ENCODE measurements at places on chromosomes 12 and 14. TPM values are rescaled to one million over a fixed set of nuclear protein-coding genes. Genes with fewer than 3 reads are reported as not detected.

Gene SLC4A8
- total RNA-seq = 2.6 TPM

Gene MYF6
- total RNA-seq = not detected

Gene LBHD2
- total RNA-seq = 0.60 TPM

Gene ADAM21
- 0.40 TPM for total RNA-seq

Gene IGF1
- total RNA-seq = 12.0 TPM

Gene C12orf56
- 0.52 TPM for total RNA-seq

Gene CCDC184
- total RNA-seq = 5.2 TPM

Gene REM2
- total RNA-seq = 1.4 TPM

Gene EFS
- total RNA-seq = 10.8 TPM

Gene CYP46A1
- total RNA-seq = 1.8 TPM

Gene DIO2
- total RNA-seq = 1.8 TPM

Gene AMN
- 204 TPM for total RNA-seq

Gene LRFN5
- total RNA-seq = 2.8 TPM

Gene UNG
- 30.8 TPM for total RNA-seq

Gene SYT1
- total RNA-seq = 6.5 TPM

Gene DENND5B
- 13.7 TPM for total RNA-seq

Gene TAS2R43
- 0.35 TPM for total RNA-seq

Gene PROX2
- 0.06 TPM for total RNA-seq

Gene GALNT16
- total RNA-seq = 4.1 TPM

Gene DGLUCY
- 97.6 TPM for total RNA-seq

Gene A2M
- 550 TPM for total RNA-seq

Gene PLD4
- total RNA-seq = 16.7 TPM

Gene TAS2R9
- not detected for total RNA-seq

Gene RAD9B
- total RNA-seq = 0.35 TPM

Gene SLC39A5
- total RNA-seq = 49.9 TPM

Gene BICDL1
- 26.7 TPM for total RNA-seq
